ENCODE measurements at places on chromosomes 2 and 18. TPM values are rescaled to one million over a fixed set of nuclear protein-coding genes. Genes with fewer than 3 reads are reported as not detected.

Gene SH3RF3
- total RNA-seq = 0.05 TPM

Gene DNAH7
- 0.20 TPM for total RNA-seq

Gene LOXHD1
- total RNA-seq = 0.06 TPM

Gene STAT4
- 101 TPM for total RNA-seq

Gene XIRP2
- not detected for total RNA-seq

Gene RIT2
- total RNA-seq = not detected

GRCh38 chr2:29079887-29080286 is 5.6 kb upstream of the PCARE start:
- DNase-seq = no peak

GRCh38 chr2:142588269-142588668 is 289.2 kb upstream of the KYNU start:
- DNase-seq = no peak

GRCh38 chr2:74089816-74090745 is 57.6 kb downstream of the BOLA3 start:
- peak; percentile 26 for DNase-seq

DNA sequence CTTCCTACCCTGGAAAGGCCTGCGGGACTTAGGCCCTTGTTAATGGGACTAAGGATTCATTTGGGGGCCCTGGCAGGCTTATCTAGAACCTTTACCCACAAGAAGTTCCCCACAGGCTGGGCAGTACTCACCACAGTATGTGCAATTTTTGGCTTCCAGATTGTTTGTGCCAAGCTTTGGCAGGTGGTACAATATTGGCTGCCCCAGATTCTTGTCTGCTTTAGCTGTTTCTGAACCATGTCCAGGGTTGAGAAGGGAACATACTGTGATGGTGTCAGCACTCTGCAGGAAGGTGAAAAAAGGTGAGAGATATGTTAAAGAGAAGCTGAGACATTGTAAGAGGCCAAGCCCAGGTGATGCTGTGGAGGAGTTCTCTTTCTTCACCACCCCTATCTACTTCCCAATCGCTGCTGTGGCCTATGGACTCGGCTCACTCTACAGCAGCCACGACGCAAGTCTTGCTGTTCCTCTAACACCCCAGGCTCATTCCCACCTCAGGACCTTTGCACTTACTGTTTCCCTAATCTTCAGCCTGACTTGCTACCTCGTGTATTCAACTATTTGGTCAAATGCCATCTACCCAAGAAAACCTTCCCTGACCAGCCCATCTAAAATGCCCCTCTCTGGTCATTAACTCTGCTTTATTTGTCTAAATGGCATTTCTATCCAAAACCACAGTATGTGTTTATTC is 9.2 kb downstream of the SLC4A5 start:
- no peak for DNase-seq

DNA sequence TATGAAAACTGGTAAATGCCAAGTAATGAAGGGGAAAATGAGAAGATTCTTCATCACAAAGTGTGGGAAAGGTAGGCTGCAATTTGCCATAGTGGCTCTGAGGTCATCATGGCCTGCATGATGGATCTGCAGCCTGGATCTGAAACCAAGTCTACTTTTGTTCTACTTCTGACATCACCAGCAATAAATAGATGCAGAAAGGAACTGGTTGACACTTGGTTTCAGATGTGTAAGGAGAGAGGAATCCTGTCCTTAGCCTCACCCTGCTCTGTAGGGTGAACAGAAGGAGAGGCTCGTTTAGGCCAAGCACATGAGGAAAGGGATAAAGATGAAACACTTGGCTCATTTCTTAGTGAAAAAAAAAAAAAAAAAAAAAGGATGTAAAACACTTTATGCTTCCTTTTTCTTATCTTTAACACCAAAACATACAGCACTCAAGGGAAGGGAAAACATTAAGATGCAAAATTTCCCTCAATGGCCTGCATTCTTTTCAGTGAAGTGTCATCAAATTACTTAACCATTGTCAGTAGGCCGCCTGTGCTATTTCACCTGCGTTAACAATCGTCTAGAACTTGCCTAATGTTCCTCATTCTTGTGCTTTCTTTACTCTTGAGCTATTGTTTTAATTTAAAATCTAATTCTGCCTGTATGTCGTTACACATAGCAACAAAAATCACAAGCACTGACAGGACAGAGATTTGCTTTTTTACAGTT is 3.9 kb downstream of the NEB start:
- DNase-seq = no peak

DNA sequence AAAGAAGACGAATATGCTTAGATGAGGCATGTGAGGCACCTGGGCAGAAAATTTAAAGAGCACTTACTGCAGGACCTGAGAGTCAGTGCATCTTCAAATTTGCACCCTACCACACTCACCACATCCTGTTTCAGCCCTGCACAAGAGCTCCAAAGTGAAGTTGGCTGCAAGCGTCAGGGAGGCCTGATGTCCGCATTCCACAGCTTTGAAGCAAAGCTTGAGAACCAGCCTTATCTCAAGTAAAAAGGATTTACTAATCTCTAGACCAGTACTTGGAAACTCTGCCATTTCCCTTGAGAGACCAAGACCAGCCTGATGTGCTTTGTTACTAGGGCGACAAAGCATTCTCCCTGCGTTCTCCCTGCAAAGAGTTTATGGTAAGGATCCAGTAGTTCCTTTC is 3.4 kb upstream of the ASNSD1 start:
- peak; percentile 92 for DNase-seq
